ENCODE measurements at places on chromosomes 5 and 9.

DNA sequence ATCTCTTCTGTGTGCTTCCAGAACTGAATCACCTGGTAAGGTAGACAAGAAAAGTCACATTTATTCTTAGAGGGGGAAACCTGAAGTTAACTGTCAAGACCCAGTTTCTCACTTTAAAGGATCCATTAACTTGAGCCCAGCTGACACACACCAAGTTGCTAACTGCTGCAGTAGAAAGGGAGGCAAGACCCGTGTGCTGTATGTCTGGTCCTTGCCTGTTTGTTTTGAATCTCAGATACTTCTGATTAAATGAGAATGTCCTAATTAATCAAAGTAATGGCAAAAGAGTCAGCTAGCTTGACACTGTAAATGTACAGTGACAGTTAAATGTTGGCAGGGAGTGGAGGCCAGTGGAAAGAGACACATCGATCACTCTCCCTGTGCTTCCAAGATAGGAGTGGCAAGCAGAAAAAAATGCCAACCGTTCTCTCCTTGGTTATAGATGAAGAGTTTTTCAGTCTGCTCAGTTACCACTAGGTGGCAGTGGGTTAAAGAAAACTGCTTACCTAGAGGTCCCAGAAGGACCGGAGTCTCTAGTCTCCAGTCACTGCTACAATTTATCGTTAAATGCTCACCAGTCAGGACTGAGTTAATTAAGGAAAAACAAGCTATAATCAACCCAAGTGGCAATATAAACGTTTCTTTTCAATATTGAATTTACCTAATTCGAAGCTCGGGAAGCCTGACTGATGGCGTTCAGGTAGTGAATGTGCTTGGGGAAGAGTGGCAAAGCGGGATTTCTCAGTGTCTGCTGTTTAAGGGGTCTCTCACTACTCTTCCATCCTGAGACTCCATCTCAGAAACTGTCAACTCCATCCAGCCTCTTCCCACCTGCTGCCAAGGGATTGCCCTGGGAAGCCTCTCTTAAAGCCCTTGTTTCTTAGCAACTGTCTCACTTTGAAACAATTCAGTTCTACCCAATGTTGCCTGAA, 18.4 kb downstream of the LSM11 start:
- DNase-seq: no peak

- DNase-seq: no peak
These were observed 3.7 kb downstream of the OTULIN start for GRCh38 chr5:14668181-14668591.

DNA sequence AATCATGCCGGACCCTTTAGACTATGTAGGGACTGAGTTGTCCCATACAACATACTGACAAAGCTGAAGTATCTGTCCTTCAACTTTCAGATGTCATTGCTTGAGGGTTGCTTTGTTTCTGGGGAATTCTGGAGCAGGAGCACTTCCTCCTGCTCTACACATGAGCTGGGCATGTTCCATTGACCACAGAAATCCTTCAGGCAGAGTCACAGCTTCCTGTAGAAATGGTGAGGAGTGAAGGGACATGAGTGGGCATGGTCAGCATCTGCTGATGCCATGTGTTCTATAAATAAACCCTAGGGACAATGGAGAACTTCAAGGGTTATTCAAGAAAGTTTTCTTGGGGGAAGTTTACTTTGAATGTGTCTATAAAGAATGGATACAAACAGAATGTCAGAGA, 296.6 kb upstream of the FBXL7 start:
- no peak for DNase-seq

DNA sequence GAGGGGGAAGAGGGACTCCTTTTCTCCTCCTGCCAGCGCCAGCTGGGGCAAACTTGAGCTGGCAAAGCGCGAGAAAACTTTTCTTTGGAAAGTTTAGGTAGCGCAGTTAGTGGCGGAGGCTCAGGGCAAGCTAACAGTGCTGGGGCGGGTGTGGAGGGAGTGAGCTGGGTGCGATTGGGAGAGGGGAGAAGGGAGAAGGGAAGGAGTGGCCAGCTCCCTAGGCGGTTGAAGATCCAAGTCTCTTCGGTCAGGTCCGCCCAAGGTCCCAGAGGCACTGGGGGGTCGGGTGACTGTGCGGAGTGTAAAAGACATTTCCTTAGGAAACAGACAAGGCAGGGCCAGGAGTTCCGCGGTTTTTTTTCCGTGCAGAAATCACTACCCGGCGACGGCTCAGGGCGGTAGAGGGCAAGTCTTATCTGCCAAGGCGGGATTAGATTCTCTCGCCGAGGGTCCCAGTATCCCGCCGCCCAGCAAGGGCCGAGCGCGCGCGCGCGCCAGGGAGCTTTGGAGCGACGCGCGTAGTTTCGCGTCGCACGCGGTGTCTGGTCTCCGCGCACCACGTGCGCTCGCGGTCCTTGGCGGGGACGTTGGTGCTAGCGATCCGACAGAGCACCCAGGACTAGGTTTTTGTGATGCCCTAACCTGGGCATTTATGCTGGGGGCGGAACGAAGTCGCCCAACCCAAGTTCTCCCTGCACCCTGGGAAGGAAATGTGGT, 33.6 kb upstream of the NFIB start:
- DNase-seq: peak; percentile 66
